ENCODE measurements at places on chromosomes 6 and 20.
A peak's percentile ranks its signal among the peaks of the same experiment; 100 is the strongest.

DNA sequence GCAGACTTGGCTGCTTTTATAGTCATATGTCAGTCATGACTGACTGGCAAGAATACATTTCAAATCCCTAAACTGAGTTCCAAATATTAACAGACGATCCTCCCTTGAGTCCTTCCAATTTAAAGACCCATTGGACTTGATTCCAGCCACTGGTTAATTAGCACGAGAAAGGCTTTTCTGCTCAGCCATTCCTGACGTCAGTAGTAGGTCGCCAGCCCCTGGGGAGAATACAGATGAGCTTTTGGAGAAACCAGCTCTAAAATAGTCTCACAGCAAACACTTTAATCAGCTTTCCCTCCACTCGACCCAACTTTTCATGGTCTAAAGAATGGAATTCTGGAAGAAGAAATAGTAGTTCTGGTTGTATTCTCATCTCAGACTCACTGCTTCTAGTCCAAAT, 91.6 kb downstream of the SLC22A3 start:
- no peak overlapping the region for H3K4me3 ChIP-seq
- H3K27me3 ChIP-seq: peaks cover 15% of the 10 kb centered on the region
- H3K36me3 ChIP-seq: no peaks in the 10 kb centered on the region

- peak; percentile 68 for DNase-seq
- no peak overlapping the region for H3K27ac ChIP-seq
- peaks cover 73% of the 10 kb centered on the region for H3K4me1 ChIP-seq
- H3K36me3 ChIP-seq: peaks cover 5% of the 10 kb centered on the region
Observed at GRCh38 chr20:22577515-22578220, 6.7 kb downstream of the FOXA2 start.

- H3K36me3 ChIP-seq: no peaks in the 10 kb centered on the region
- no peak overlapping the region for H3K27ac ChIP-seq
- peaks cover 5% of the 10 kb centered on the region for H3K27me3 ChIP-seq
- no peak overlapping the region for H3K4me3 ChIP-seq
- DNase-seq: no peak
Observed at GRCh38 chr20:43750774-43751166, 24.0 kb upstream of the GTSF1L start.

GRCh38 chr6:42454428-42454791, 2.7 kb upstream of the TRERF1 start:
- H3K27me3 ChIP-seq: peaks cover 4% of the 10 kb centered on the region
- peak overlapping the region; percentile 100 for H3K4me3 ChIP-seq
- H3K27ac ChIP-seq: peak overlapping the region; percentile 25
- H3K36me3 ChIP-seq: no peaks in the 10 kb centered on the region
- H3K4me1 ChIP-seq: peaks cover 30% of the 10 kb centered on the region
- DNase-seq: peak; percentile 56

DNA sequence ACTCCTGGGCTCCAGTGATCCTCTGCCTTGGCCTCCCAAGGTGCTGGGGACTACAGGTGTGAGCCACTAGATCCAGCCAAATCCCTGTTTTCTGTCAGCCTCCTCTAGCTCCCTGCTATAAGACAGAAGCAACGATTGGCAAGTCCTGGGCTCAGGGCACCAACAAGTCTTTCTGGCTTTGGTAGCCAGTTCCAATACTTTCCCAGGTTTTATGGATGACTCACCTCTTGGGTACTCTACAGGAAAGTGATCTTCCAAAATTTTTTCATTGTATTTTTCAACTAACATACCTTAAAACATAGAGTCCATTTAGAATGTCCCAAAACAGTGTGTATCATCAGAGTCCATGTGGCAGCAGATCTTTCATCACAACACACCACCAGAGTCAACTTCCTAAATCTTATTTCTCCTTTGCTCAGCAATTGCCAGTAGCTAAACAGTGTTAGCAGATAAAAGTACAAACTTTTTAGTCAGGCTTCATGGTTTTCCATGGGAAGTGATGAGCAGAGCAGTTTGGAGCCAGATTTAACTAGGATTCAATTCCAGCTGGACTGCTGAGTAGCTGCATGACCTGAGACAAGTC, 13.3 kb downstream of the GABBR1 start:
- H3K4me3 ChIP-seq: no peak overlapping the region
- H3K4me1 ChIP-seq: peaks cover 39% of the 10 kb centered on the region
- DNase-seq: no peak

GRCh38 chr6:129105035-129105434, 222.1 kb downstream of the LAMA2 start:
- peaks cover 24% of the 10 kb centered on the region for H3K4me1 ChIP-seq
- DNase-seq: no peak
- no peaks in the 10 kb centered on the region for H3K36me3 ChIP-seq
- H3K27me3 ChIP-seq: no peaks in the 10 kb centered on the region
- H3K4me3 ChIP-seq: no peak overlapping the region

- H3K27me3 ChIP-seq: no peaks in the 10 kb centered on the region
- H3K4me3 ChIP-seq: peak overlapping the region; percentile 54
- H3K36me3 ChIP-seq: peaks cover 6% of the 10 kb centered on the region
- no peak overlapping the region for H3K27ac ChIP-seq
- DNase-seq: peak; percentile 76
- peaks cover 33% of the 10 kb centered on the region for H3K4me1 ChIP-seq
Observed at GRCh38 chr20:21235484-21236445, 67.4 kb upstream of the XRN2 start.

- H3K27me3 ChIP-seq: peaks cover 6% of the 10 kb centered on the region
- H3K36me3 ChIP-seq: no peaks in the 10 kb centered on the region
- peaks cover 7% of the 10 kb centered on the region for H3K4me1 ChIP-seq
- H3K4me3 ChIP-seq: no peak overlapping the region
- H3K27ac ChIP-seq: no peak overlapping the region
Observed at GRCh38 chr6:4563156-4563555, 213.0 kb upstream of the CDYL start.

DNA sequence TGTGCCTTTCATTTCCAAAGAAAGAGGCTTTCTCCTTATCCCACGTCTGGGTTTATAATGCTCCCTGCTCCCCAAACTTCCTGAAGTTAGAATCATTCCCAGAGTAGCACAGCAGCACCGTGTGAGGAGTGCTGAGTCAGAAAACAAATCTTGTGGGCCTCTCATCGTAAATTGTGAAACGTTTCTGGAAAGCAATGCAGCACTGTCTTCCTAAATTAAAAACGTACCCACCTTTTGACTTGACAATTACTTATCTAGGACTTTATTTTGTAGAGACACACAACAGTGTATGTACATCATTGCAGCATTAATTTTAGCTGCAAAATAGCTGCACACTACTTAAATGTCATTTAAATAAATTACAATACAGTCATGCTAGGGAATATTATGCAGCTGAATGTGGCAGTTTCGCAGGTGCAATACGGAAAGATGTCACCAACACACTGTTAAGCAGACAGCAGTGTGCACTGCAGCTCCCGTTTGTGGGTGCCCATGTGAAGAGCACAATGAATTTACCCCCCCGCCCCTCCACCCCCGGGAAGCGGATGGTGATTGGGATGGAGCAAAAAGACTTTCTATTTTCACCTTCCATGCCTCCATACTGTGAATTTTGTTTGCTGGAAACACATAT, 30.8 kb downstream of the RRBP1 start:
- no peak for DNase-seq
- peak overlapping the region; percentile 82 for H3K27ac ChIP-seq
- peaks cover 67% of the 10 kb centered on the region for H3K4me1 ChIP-seq

DNA sequence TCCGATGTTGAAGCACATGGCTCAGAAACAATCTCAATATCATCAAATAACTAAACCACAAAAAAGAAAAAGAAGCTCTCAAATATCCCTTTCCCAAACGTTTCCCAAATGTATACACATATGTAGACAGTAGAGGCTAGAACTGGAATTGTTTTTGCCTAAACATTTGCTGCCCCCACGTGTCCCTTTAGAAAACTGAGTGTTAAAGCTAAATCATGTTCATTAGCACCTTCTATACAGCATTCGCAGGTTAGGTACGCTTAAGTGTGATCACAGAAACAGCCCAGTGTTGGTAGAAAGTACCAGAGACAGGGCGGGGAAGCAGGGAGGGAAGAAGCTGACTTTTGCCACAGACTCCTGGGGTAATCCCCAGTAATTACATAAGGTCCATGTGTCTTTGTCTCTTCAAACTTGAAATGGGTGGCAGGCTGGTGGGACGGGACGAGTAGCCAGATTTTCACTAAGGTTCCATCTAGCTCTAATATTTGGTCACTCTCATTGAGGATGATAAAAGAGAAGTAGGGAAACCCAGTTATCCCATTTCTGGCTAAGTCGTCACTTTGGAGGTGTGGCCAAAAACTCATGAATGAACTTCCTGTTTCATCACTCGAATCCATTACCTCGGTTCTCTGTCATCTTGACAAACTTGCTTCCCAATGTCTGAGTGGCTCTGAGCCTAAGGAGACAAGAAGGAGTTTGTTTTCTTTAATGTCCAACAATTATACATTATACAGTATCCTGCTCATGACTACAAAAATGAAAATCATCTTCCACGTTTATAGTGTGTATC, 15.0 kb upstream of the TFAP2A start:
- H3K4me1 ChIP-seq: peaks cover 46% of the 10 kb centered on the region
- no peak for DNase-seq
- H3K27me3 ChIP-seq: peaks cover 65% of the 10 kb centered on the region
- H3K27ac ChIP-seq: no peak overlapping the region

DNA sequence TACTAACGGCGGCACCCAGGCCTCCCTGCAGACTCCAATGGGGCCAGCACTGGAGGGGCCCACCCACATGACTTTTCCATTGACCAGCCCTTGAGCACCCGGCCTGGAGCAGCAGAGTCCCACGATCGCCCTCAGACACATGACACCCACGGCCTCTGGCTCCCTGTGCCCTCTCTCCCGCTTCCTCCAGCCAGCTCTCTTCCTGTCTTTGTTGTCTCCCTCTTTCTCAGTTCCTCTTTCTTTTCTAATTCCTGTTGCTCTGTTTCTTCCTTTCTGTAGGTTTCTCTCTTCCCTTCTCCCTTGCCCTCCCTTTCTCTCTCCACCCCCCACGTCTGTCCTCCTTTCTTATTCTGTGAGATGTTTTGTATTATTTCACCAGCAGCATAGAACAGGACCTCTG, 26.1 kb upstream of the FANCE start:
- H3K4me3 ChIP-seq: no peak overlapping the region
- DNase-seq: no peak
- peaks cover 23% of the 10 kb centered on the region for H3K4me1 ChIP-seq
- H3K27me3 ChIP-seq: no peaks in the 10 kb centered on the region

GRCh38 chr20:35586751-35587425, 28.7 kb upstream of the SPAG4 start:
- no peak overlapping the region for H3K4me3 ChIP-seq
- H3K27me3 ChIP-seq: no peaks in the 10 kb centered on the region
- DNase-seq: no peak
- H3K36me3 ChIP-seq: no peaks in the 10 kb centered on the region
- H3K4me1 ChIP-seq: no peaks in the 10 kb centered on the region

DNA sequence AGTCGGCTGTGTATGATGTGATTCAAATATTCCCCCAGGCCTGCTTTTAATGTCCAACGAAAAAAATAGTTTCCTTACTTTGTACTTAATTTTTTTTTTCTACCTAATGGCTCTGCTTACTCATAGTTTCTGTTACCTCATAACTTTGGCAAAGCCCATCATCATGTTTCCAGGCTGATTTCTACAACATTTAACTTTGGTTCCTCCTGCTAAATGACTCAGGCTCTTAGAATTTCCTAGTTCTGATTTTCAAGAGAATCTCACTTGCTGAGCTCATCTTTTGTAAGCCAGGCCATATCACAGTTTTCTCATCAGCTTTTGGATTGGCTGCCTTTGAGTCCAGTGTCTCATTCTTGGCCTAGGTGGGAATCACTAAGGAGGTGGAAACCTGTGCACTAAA, 323.1 kb downstream of the HDGFL1 start:
- no peak for DNase-seq
- no peak overlapping the region for H3K27ac ChIP-seq
- no peaks in the 10 kb centered on the region for H3K36me3 ChIP-seq
- H3K4me3 ChIP-seq: no peak overlapping the region
- no peaks in the 10 kb centered on the region for H3K27me3 ChIP-seq
- H3K4me1 ChIP-seq: peaks cover 13% of the 10 kb centered on the region

DNA sequence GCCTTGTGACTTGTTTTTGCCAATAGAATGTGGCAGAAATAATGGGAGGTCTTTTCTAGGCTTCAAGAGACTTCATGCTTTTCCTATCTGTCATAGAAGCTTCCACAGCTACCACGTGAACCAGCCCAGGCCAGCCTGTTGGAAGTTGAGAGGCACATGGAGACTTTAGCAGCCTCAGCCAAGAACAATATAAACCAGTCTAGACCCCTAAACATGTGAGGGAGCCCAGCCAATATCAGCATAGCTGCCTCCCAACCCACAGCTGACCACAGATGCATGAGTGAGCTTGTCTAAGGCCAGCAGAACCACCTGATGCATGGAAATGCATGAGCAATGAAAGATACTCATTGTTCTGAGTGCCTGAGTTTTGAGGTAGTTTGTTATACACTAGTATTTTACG, 540.7 kb upstream of the BTBD3 start:
- no peak overlapping the region for H3K4me3 ChIP-seq
- DNase-seq: no peak
- H3K27me3 ChIP-seq: no peaks in the 10 kb centered on the region
- no peak overlapping the region for H3K27ac ChIP-seq

DNA sequence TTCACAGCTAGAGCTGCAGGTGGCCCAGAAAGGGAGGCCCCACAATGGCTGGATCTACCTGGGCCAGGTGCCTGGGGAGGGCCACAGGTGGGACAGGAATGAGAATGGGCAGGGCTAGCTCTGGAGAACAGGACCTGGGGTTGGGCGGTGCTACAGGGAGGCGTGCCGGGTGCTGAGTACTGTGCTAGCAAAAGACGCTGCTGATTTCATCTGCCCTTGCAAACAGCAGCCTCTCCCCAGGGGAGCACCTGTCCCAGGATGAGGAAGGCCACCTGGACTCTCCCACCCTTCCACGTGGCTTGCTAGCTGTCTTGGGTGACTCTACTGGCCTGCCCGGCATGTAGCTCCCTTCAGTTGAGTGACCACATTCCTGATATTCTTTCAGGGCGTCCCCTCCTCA, 6.6 kb upstream of the YTHDF1 start:
- no peak overlapping the region for H3K27ac ChIP-seq
- H3K27me3 ChIP-seq: peaks cover 4% of the 10 kb centered on the region
- H3K4me3 ChIP-seq: no peak overlapping the region
- DNase-seq: no peak
- no peaks in the 10 kb centered on the region for H3K36me3 ChIP-seq

DNA sequence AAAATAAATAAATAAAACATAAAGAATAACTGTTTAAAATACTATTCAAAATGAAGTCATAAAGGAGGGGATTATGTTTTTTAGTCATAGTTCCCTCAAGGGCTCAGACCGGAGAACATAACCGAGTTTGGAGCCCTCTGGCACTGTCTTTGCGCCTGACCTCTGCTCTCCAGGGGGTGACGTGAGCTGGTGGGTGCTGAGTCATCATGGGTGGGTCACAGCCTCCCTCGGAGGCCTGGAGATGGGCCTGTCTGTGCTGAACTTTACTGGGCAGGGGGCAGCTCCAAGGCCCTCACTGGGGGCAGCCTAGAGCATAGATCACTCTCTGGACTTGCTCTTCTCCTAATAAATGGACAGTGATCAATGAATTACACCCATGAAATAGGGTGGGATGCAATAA, 3.1 kb upstream of the MAVS start:
- no peak for DNase-seq
- H3K36me3 ChIP-seq: no peaks in the 10 kb centered on the region
- peaks cover 8% of the 10 kb centered on the region for H3K4me1 ChIP-seq
- H3K4me3 ChIP-seq: no peak overlapping the region
- H3K27ac ChIP-seq: no peak overlapping the region

GRCh38 chr6:158654498-158654897, 4.6 kb downstream of the SYTL3 start:
- no peak for DNase-seq
- H3K27me3 ChIP-seq: no peaks in the 10 kb centered on the region
- H3K27ac ChIP-seq: no peak overlapping the region
- no peak overlapping the region for H3K4me3 ChIP-seq
- H3K36me3 ChIP-seq: no peaks in the 10 kb centered on the region
- H3K4me1 ChIP-seq: peaks cover 19% of the 10 kb centered on the region

- no peak for DNase-seq
- H3K36me3 ChIP-seq: no peaks in the 10 kb centered on the region
- H3K4me1 ChIP-seq: peaks cover 20% of the 10 kb centered on the region
- H3K4me3 ChIP-seq: peak overlapping the region; percentile 89
- H3K27ac ChIP-seq: peak overlapping the region; percentile 99
Observed at GRCh38 chr20:38471987-38472512, 593 bp upstream of the RALGAPB start.
